ENCODE measurements at places on chromosomes 6 and 20.

- DNase-seq = no peak
Observed at GRCh38 chr20:9374480-9374879, 139.9 kb upstream of the LAMP5 start.

DNA sequence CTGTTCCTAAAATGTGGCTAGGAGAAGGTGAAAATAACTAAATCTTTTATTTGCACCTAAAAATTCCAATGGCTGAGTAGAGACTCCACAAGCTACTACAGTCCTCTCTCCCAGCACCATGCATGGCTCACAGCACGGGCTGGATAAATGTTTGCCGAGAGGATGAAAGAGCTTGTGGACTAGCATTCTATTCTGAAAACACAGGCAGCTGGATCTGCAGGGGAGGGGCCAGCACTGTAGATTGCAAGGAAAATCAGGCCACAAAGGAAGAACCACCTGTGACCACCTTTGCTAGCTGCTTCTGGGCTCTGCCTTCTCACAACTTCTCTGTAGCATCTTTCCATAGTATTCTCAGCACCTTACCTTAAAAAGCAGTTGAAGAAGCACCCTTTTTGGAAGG lies 46.6 kb downstream of the CLIC5 start:
- no peak for DNase-seq

DNA sequence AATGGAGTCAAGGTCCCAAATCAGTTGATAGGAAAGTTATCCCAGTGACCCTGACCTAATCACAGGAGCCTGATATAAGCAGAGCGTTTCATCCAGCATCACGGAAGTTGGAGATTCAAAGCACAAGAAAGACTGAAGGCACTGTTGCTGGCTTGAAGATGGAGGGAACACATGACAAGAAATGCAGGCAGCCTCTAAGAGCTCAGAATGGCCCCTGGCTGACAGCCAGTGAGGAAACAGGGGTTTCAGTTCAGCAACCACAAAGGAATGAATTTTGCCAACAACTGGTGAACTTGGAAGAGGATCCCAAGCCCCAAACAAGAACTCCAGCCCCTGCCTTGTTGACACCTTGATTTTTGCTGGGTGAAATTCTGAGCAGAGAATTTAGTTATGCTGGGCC lies 778.5 kb downstream of the MAFB start:
- DNase-seq = no peak

DNA sequence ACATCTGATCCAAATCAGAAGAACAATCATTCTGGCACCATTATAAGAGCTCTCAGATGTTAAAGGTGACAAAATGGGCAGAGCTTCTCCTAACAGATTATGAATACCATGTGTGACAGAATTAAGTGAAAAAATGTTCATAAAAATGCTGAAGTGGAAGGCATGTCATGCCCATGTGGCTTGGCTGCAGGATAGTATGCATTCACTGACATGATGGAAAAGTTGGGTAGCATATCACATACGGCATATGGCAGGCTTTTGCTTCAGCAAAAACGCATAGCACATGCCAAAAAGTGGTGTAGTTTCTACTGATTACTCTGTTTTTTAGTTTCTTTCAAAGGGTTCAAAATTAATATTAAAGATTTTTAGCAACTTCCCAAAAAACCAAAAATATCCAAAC lies 731.5 kb upstream of the EPHA7 start:
- DNase-seq = no peak

- no peak for DNase-seq
Observed at GRCh38 chr6:133682506-133683307, 206.2 kb upstream of the TCF21 start.

DNA sequence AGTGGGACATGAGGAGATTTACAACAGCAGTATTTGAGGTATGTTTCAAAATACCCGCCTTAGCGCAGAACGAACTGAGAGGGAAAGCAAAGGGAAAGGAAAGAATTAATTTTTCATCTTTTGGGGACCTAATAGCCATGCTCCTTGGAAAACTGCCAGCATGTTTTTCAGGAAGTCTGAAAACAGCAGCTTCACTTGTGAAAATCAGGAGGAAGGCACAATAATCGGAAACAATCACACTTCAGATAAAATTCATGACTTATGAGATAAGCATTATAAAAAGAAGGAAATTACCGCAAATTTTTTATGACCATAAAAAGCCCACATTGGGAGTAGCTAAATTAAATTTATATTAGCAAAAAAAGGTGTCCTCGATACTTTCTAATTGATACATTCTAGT lies 541.1 kb downstream of the HAO1 start:
- DNase-seq = no peak

DNA sequence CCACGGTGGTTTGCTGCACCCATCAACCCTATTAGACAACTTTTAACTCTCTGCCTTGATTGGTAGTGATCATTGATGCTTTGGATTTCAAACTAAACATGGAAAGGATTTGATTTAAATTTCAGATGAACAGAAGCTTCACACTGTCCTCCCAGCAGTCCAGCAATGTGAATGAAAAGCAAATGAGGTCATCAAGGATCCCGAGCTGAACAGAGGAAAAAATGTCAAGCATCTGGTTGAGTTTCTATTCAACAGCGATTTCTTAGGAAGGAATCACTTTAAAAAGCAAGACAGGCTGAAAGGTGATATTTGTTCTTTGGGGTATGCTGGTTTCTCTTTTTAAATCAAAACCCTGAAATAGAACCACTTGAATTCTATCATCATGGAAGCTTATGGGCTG lies 10.6 kb upstream of the SAMD3 start:
- DNase-seq = no peak

DNA sequence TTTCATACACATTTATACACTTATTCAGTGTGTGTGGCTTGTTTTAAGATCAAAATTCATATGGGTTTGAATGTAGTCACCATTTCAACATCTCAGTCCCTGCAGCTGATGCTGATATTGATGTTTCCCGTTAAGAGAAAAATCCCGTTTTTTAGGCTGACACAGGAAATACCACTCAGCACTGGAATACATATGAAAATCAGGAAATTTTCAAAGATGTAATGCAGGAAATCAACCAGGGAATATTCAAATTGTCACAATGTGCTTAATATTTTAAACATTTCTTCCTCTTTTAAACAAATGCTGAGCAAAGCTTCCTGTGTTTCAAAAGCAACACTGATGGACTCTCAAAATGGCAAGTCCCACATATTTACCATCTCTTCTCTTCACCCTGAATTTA lies 94.5 kb upstream of the MARCKS start:
- DNase-seq = no peak

GRCh38 chr20:17504066-17504897 lies 26.9 kb downstream of the BFSP1 start:
- no peak for DNase-seq

- DNase-seq = no peak
Observed at GRCh38 chr6:170074907-170075306, 216.0 kb downstream of the DLL1 start.

DNA sequence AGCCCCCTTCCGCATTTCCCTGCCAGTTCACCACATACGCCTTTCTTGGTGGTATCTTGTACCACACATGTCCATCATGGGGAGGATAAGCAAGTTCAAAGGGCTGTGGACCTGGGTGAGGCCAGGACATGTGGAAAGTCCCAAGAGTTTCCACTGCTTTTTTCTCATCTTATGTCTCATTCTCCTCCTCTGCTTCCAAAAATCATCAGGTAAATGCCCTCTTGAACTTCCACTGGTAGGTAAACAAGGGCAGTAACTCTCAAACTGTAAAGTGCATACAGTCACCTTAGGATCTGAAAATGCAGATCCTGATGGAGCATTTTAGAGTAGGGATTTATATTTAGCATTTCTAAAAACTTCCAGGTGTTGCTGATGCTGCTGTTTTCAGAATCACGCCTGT lies 7.9 kb upstream of the SIRT5 start:
- DNase-seq = no peak

- peak; percentile 31 for DNase-seq
Observed at GRCh38 chr6:157099912-157100593, 223.3 kb downstream of the TMEM242 start.

GRCh38 chr6:53647462-53648094 lies 18.0 kb downstream of the KLHL31 start:
- DNase-seq = no peak

- no peak for DNase-seq
Observed at GRCh38 chr6:110139052-110139451, 40.4 kb downstream of the WASF1 start.

- no peak for DNase-seq
Observed at GRCh38 chr6:12296255-12296573, 6.1 kb downstream of the EDN1 start.

DNA sequence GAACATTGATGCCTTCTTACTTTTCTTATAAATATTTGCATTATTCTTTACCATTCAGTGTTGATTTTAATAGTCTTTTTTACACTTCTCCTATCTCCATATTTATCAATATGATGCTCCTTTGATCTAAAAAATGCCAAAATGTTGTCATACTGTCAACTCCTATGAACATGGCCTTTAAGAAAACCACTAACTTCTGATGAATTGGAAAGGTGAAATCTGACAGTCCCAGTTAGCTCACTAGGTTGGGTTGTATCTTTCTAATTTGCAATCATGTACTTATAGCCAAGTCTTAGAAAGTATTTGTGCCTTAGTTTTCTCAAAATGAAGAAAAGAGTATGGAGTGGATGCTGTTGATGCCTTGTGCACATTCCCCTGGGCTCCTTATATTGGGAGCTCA lies 75.4 kb upstream of the SPACA1 start:
- no peak for DNase-seq

DNA sequence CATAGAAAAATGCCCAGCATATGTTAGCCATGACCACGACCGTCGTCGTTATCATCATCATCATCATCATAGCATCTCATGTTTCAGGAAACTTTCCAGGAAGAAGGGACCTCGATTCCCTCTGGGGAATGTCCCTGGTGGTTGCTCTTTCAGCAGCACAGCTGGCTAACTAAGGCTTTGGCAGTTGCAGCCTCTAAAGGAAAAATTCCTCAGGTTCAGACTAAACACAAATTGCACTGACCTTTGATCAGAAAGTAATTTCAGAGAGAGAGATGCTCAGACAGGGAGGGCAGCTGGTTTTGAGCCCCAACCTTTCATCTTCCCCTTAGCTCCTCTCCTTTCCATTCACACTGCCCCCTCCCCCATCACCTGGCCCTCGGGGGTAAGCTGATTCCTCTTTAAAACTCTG lies 5.6 kb upstream of the CFB start:
- no peak for DNase-seq

- no peak for DNase-seq
Observed at GRCh38 chr20:2754424-2754823, 46.0 kb downstream of the CPXM1 start.

DNA sequence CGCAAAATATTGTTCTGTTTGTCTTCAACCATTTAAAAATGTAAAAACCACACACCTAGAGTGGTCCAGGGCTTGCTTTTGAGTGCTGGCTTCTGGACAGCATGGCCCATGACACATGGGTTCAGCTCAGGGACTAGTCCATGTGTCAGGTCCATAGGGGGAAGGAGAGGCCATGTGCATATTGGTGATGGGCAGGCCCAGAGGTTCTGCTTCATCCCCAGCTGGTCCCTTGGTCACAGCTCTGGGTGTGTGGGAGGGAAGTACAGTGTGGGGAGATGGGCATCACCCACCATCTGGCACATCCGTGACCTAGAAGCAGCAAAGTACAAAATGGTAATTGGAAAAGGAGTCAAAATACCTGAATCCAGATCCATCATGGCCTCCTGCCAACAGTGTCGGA lies 50.7 kb downstream of the STK35 start:
- DNase-seq = no peak

DNA sequence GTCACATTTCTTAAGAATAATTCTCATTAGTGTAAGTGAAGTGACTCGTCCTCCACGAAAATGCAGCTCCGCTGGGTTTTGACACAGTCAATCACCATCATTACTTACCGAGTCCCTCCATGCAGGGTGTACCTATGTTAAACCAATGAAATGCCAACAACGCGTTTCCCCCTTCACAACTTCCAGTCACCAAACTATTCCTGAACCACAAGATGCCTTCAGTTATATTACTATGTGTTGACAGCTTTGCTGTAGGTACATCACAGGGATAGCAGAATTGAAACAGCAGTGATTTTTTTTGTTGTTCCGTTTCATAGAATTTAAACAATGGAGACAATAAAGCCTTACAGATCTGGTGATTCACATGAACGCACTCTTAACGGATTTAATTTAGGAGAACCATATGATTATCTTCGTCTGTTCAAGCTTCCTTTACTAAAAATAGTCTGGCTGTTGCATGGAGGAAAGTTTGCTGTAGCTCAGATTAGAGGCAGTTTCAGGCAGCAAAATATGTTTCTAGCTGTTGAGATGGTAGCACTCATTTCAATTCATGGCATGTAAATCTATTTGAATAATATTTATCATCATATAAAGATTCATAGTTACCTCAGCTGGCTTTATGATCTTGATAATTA lies 652.8 kb downstream of the PRKN start:
- no peak for DNase-seq

DNA sequence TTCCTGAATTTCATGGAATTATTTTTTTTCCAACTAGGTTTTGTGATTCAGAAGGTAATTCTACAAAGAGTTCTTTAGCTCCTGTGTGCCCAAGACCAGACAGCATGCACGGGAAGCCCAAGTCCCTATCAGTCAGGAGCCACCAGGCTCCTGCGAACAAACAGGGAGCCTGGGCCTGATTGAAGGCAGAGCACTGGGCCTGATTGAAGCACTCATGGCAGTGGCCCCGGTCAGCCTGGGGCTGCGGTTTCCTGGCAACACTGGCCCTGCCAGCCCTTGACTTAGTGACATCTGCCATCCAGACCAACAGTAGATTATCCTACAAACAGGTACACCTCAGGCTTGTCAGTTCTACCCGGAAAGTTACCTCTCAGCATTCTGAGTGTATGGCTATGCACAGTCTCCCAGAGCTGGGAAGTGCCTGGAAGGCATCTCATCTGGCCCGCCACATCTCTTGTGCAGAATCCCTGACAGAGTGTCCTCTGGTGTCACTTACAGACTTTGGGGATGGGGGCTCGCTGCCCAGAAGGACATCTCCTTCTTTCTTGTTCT lies 133.8 kb downstream of the VEGFA start:
- no peak for DNase-seq

Data from activated T-helper 9 cell treated with anti-CD3 and anti-CD28 coated beads, Interleukin-2, amount 50 U/mL, for 16 hours (primary cell).